Activated CD8-positive, alpha-beta memory T cell treated with anti-CD3 and anti-CD28 coated beads for 1 hour (primary cell): ENCODE measurements at places on chromosomes 1 and 21.

DNA sequence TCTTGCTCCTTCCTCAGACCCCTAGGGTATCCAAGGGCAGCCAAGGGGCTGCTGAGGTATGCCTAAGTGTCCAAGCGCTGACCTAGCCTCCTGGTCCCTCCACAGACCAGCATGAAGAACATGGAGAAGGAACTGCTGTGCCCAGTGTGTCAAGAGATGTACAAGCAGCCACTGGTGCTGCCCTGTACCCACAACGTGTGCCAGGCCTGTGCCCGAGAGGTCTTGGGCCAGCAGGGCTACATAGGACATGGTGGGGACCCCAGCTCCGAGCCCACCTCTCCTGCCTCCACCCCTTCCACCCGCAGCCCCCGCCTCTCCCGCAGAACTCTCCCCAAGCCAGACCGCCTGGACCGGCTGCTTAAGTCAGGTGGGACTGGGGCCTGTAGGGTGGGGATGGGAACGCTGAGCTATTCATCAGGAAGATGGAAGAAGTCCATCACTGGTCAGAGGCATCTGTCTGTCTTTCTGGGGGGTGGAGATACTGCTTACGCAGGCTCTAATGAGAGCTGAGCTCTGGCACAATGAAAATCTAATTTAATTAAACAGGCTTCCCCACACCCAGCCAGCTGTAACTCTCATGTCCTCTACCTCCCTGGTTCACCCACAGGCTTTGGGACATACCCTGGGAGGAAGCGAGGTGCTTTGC, 1.8 kb downstream of the TRIM46 start:
- no peak for DNase-seq

DNA sequence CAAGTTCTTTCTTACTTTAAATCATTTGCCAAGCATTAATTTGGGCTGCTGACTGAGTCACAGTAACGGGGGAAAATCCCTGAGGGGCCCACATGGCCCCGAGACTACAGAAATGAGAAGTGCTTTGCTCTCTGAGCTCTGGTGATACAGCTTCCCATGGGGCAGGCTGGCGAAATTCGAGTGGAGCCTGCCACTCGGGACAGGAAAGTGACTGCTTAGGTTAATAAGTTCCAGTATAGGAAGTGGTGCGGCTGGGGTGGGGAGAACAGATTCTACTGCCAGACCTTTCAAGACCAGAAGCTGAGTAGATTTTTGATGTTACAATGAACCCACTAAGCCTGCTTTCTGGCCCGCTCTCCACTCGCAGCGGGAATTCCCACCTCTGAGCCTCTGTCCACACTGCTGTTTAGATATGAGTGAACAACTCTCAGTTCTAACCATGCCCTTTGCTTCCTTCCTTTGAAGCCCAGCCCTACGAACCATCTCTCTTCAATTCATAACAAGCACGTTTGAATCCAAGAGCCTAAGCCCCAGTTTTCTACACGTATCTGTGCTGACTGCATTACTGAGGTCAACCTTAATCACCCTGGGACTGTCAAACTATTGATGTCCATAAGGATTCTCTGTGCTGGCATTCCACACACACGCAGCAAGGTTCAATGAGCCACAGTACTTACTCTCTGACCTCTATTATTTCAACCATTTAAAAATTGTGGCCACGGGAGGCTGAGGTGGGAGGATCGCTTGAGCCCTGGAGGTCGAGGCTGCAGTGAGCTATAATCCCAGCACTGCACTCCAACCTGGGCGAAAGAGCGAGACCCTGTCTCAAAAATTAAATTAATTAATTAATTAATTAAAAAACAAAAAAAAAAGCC, 9.6 kb downstream of the ZBTB17 start:
- DNase-seq, result no peak

GRCh38 chr1:9723926-9724325, 72.4 kb downstream of the PIK3CD start:
- DNase-seq, result no peak

DNA sequence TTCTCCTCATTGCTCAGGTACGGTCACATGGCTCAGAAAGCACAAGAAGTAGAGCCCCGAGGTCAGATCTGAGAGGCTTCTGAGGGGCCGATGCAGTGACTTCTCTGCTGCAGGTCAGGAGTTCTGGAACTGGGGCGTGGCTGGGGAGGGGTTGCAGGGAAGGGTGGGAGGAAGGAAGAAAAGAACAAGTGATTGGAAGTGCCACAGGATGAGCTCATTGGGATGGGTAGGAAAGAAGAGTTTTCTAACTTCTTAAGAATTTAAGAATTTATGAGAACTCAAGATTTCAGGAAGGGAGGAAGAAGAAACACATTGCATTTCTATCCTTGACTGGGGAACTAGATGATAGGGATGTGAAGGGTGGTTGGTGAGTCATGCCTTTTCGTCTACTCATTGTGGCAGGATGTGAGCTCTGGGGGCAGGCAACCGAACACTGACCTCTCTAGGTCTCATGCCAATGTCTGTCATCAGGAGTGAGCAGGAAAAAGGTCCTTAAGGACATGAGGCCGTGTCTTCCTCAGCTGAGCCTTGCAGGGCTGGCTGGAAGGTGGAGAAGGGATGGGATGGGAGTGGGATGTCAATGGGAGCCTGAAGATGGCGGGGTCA, 497 bp downstream of the FCRLB start:
- no peak for DNase-seq

DNA sequence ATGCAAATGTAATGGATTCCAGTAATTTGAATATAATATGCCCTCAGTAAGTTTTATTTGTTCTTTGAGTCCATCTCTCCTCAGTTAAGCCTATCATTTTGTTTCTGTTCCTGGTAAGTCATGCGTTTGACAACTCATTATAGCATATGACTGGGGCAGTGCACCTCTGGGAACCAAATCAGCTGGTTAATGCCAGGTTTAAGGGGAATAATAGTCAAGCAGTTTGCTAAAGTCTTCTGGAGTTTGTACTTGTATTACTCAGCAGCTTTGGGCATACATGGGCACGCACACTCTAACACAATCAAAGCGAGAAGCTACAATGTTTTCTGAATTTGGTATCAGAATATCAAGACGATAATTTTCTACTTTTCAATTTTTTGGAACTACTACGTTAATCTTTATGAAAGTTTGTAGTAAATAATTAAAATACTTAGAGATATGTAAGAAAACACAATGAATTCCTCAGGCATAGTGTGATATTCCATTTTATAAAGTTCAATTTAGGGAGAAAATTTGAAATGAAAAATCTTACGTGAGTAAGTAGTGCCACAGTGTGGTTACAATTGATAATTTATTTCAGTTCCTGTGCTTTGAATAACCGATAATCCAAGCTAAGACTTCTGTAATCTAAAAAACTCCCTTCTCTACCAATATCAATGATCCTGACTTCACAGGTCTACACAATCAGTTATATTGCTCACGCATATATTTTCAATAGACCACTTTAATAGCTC, 43.8 kb upstream of the KCTD3 start:
- no peak for DNase-seq

DNA sequence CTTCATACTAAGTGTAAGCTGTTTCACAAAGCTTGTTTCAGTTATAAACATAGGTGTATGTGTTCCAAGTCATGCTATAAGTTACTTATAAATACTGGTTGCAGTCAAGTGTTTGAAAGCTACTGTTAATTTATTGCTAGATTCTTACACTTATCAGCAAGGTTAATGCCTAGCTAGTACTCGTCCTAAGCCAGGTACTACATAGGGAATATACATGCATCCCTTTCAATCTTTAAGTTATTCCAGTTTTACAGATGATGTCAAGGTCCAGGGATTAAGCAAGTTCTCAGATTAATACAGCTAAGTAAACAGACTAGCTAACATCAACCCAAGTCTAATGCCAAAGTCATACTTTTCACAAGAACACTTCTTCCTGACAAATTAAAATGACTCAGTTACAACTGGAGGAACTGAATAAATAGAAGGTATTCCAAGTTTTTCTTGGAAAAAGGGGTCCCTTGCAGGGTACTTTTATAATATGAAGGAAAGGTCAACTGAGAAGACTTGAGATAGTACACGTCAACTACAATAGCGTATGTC, 652.2 kb upstream of the USP24 start:
- DNase-seq, result no peak

DNA sequence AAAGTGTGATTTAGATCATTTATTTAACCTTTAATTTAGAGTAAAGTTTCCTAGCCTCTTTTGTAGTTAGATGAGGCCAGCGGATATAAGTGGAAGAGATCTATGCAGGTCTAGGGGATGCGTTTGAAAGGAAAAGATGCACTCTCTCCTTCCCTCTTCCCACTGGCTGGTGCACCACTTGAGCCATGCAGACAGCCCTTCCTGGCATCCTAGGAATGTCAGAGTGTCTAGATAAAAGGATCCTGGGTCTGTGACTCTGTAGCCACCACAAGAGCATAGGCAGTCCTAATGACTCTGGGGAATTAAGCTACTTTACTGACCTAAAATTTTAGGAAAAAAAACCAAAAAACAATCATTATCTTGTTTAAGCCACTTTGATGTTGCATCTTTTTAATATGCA, 16.0 kb upstream of the STUM start:
- DNase-seq, result no peak

- no peak for DNase-seq
Measured at GRCh38 chr1:94279462-94279861, 42.1 kb upstream of the ARHGAP29 start.

GRCh38 chr1:57325117-57325516, 98.7 kb downstream of the DAB1 start:
- no peak for DNase-seq

DNA sequence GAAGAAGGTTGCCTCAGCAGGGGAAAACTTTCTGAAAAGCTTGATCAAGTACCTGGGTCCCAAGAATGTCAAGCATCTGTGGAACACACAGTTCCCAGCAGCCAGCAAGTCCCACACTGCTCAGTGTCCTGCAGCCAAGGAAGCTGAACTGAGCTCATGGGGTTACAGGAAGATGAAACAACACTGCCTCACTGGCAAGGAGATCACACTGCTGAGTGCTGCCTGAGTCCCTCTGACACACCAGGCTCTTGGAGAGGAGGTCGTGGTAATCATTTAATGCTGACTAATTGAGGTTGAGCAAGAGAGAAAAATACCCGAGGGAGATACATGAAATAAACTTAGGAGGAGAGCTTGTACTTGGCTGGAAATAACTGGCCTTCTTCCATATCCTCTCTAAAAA, 75.2 kb downstream of the MPZL1 start:
- no peak for DNase-seq

DNA sequence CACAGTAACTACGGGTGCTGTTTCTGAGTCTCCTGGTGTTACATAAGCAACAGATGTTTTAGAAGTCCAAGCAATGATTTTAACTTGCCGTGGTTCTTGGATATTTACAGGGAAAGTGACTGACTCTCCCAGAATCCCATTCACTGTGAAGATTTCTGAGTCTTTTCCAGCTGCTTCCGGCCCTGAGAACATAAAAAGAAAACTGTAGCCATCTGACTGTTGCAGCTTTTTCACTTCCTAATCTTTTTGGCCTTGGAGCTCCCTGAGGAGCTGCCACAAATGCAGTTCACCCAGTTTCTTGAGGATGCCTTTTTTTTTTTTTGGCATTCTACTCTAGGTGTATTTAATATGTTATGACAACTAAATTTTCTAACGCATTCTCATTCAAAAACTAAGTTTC, 13.7 kb downstream of the CD84 start:
- DNase-seq, result no peak

DNA sequence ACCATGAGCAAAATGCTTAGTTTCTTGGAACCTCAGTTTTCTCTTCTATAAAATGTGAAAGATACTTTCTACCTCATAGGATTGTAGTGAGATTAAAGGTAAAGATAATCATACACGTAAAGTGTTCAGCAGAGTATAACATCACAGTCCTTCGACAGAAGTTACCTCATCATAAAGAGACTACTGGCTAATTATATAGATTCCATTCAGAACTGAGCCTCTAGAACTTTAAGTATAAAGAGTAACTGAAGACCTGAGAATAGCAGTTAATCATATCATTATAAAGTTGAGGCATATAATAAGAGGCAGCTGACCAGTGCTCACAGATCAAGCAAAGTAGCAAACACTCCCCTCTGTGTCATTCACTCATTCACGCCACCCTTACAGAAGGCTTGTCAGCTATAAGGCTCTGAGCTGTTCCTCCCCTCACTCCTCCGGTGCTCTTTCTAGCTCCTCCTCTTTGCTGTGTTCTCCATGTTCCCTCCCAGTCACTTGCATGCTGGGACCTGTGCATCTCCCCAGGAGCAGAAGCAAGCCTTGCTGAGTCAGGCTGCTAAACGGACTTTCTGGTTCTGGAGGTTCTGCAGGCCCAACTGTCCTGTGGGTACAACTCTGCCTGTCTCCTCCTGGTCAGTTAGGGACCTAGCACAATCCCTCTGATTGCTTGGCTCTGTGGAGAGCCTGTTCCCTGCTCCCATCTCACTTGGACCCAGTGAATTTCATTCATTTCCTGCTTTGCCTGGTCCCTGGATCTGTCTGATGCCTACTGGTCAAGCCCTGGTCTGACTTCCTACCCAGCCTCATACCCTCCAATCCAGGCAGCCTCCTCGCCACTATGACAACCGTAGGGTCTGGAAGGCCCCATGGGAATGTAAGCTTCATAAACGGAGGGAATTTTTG, 28.3 kb upstream of the LY9 start:
- no peak for DNase-seq

- no peak for DNase-seq
Measured at GRCh38 chr1:234208351-234208750, 164.9 kb upstream of the COA6 start.

- no peak for DNase-seq
Measured at GRCh38 chr1:79745929-79746328, 739.4 kb upstream of the ADGRL4 start.
